HFFc6 (cell line): ENCODE measurements at places on chromosomes 13 and 19. TPM values are rescaled to one million over a fixed set of nuclear protein-coding genes. Genes with fewer than 3 reads are reported as not detected.

DNA sequence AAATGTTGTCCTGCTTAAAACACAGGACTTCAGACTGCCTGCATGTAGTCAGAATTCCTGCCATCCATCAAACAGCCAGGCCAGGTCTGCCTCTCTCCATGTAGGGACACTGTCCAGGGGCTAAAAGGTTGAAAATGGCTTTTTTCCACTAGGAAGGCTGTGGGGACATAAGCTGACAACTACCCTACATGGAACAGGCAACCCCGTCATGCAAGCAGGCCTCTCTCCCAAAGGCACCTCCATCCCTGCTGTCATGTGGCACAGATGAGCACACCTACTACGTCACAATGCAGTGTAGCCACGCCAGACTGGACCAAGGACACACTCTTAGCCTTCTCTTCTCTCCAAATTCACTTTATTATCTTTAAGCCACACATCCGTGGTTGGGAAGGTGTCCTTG, 40.8 kb downstream of the LATS2 start:
- no peak overlapping the region for H3K4me3 ChIP-seq
- peaks cover 60% of the 10 kb centered on the region for H3K4me1 ChIP-seq
- H3K27me3 ChIP-seq: peaks cover 9% of the 10 kb centered on the region; the same call in 1 of the 2 replicates
- DNase-seq: no peak
- peak overlapping the region; percentile 31 for H3K27ac ChIP-seq

GRCh38 chr19:11506967-11507366, 1.3 kb upstream of the ZNF653 start:
- no peak overlapping the region; the same call in 1 of the 2 replicates for H3K27ac ChIP-seq
- H3K36me3 ChIP-seq: no peaks in the 10 kb centered on the region
- peaks cover 8% of the 10 kb centered on the region for H3K4me1 ChIP-seq
- H3K4me3 ChIP-seq: peak overlapping the region; percentile 47; the same call in 1 of the 2 replicates

- H3K27ac ChIP-seq: no peak overlapping the region
- H3K4me3 ChIP-seq: no peak overlapping the region
- no peaks in the 10 kb centered on the region for H3K4me1 ChIP-seq
- peaks cover 6% of the 10 kb centered on the region for H3K36me3 ChIP-seq
Measured at GRCh38 chr19:13681509-13681908, 82.8 kb upstream of the MRI1 start.

GRCh38 chr13:91657283-91657682, 258.9 kb downstream of the GPC5 start:
- DNase-seq: no peak
- H3K36me3 ChIP-seq: peaks cover 8% of the 10 kb centered on the region; the same call in 1 of the 2 replicates
- no peak overlapping the region for H3K4me3 ChIP-seq
- H3K27me3 ChIP-seq: no peaks in the 10 kb centered on the region
- H3K27ac ChIP-seq: no peak overlapping the region

- H3K36me3 ChIP-seq: no peaks in the 10 kb centered on the region
- H3K4me3 ChIP-seq: no peak overlapping the region
- H3K27ac ChIP-seq: no peak overlapping the region
Measured at GRCh38 chr13:51846756-51847155, 1.8 kb upstream of the TMEM272 start.

DNA sequence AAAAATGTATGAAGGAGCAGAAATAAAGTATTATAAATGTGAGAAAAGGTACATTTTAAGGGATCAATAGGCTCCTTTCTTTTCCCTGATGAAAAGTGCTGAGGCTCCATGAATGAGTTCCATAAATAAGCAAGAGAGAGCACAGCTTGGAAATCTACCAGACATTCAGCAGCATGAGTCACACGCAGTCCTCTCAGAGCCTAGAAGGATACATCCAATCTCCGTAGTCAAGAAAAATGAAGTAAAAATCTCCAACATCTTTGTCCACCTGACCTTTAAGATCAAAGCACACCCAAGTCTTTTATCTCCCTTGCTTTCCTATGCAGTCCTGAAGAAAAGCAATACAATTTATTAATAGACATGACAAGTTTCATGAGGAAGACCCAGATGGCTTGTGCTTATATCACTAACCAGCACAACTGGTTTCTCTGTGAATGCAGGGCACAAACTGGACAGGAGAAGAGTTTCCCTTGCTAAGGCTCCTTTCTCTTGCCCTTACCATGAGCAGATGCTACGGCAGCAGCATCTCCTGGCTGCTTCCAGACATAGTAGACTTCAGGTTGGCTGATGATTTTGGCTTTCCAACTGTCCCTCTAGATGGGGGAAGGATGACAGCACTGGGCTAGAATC, 730.8 kb downstream of the EFNB2 start:
- no peak overlapping the region for H3K27ac ChIP-seq
- H3K4me3 ChIP-seq: no peak overlapping the region
- peaks cover 1% of the 10 kb centered on the region; the same call in 1 of the 2 replicates for H3K27me3 ChIP-seq
- no peaks in the 10 kb centered on the region for H3K4me1 ChIP-seq
- DNase-seq: no peak
- no peaks in the 10 kb centered on the region for H3K36me3 ChIP-seq

GRCh38 chr19:54521022-54521859, 18.6 kb downstream of the LAIR2 start:
- H3K4me1 ChIP-seq: no peaks in the 10 kb centered on the region; the same call in 1 of the 2 replicates
- H3K36me3 ChIP-seq: peaks cover 5% of the 10 kb centered on the region; the same call in 1 of the 2 replicates
- no peak overlapping the region for H3K27ac ChIP-seq
- no peak for DNase-seq
- H3K27me3 ChIP-seq: no peaks in the 10 kb centered on the region

GRCh38 chr13:62193919-62194318, 778.3 kb upstream of the PCDH20 start:
- no peaks in the 10 kb centered on the region for H3K36me3 ChIP-seq
- H3K4me1 ChIP-seq: no peaks in the 10 kb centered on the region
- no peak for DNase-seq
- H3K4me3 ChIP-seq: no peak overlapping the region
- H3K27me3 ChIP-seq: no peaks in the 10 kb centered on the region

DNA sequence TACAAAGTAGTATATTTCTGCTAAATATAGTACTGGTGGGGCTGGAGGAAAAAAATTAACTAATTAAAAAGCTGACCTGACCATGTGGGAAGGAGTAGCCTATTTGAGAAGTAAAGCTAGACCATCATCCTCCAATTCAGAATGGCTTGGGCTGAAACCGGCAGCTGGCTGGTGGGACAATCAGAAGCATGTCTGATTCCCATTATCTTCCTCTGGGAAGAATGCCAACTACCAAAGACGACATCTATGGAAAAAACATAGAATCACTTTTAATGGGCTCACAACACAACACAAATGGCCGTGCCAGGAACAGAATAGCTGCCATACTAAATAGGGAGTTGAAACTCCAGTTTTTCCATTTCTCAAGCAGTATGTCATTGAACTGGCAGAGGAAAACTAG, 120.4 kb upstream of the FREM2 start:
- no peaks in the 10 kb centered on the region for H3K4me1 ChIP-seq
- H3K27me3 ChIP-seq: peaks cover 4% of the 10 kb centered on the region; the same call in 1 of the 2 replicates
- no peaks in the 10 kb centered on the region; the same call in 1 of the 2 replicates for H3K36me3 ChIP-seq
- H3K27ac ChIP-seq: no peak overlapping the region

GRCh38 chr13:50670272-50670671, 173.2 kb downstream of the DLEU7 start:
- peaks cover 49% of the 10 kb centered on the region for H3K27me3 ChIP-seq
- H3K36me3 ChIP-seq: no peaks in the 10 kb centered on the region
- H3K4me1 ChIP-seq: peaks cover 11% of the 10 kb centered on the region
- DNase-seq: no peak

- no peaks in the 10 kb centered on the region for H3K36me3 ChIP-seq
- DNase-seq: peak; percentile 88
- no peak overlapping the region for H3K27ac ChIP-seq
- H3K27me3 ChIP-seq: no peaks in the 10 kb centered on the region
Measured at GRCh38 chr13:30577401-30577852, 40.3 kb upstream of the USPL1 start.

DNA sequence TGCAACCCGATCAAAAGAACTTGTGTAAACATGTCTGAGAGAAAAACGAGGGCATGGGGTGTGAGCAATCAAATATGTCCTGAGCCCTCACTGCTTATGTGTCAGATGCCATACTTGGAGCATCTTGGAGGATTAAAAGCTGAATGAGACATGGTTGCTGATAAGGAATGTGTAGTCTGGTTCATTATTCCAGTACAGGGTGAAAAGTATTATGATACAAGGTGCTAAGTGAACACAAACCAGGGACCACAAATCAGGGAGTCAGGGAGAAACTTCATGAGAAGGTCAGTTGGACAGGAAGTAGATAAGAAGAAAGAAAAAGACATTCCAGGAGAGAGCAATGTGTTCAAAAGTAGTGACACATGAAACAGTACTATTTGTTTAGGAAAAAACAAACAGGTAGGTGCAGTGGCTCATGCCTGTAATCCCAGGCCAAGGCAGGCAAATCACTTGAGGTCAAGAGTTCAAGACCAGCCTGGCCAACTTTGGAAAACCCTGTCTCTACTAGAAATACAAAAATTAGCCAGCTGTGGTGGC, 2.0 kb upstream of the RCBTB1 start:
- DNase-seq: peak; percentile 26
- no peak overlapping the region; the same call in 1 of the 2 replicates for H3K4me3 ChIP-seq
- H3K36me3 ChIP-seq: no peaks in the 10 kb centered on the region
- peak overlapping the region; percentile 16; the same call in 1 of the 2 replicates for H3K27ac ChIP-seq

- no peak overlapping the region for H3K27ac ChIP-seq
- no peaks in the 10 kb centered on the region; the same call in 1 of the 2 replicates for H3K27me3 ChIP-seq
- no peak for DNase-seq
- no peaks in the 10 kb centered on the region for H3K36me3 ChIP-seq
Measured at GRCh38 chr13:90702050-90702449, 645.4 kb upstream of the MIR17HG start.

- H3K4me1 ChIP-seq: no peaks in the 10 kb centered on the region; the same call in 1 of the 2 replicates
- DNase-seq: no peak
- no peaks in the 10 kb centered on the region for H3K36me3 ChIP-seq
Measured at GRCh38 chr13:60623151-60623550, 226.1 kb downstream of the TDRD3 start.

DNA sequence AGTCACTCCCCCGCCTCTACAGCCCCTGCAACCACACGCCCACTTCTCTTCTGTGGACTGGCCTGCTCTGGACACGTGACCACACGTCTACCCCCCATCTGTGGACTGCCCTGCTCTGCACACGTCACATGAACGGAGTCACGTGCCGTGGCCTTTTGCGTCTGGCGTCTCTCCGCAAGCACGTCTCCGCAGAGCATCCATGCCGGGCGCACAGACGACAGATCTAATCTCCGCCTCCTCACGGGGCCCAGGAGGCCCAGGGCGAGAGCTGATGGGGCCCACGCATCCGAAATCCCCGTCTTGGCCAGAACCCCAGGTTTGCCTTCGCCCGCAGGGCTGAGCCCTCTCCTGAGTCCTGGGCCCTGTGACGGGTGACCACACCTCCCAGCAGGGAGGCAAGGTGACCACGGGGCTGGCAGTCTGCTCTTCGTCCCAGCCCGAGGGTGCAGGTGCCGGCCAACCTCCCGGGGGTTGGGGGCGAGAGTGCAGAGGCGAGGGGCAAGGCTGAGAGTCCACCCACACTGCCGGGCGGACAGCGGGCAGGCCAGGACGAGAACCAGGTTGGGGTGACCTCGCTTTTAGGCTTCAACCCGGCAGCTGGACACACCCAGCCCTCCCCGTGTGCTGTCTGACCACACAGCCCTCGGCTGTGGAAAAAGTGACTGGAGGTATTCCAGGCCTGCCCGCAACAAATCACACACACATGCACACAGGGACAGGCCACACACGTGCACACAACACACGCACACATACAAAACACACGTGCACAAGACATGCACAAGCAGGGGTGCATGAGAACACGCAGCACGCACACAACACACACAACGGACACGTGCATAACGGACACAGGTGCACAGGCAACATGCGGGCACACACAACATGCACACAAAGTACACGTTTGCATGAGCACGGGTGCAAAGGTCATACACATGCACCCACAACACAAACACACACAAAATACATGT, 3.9 kb downstream of the SBNO2 start:
- H3K27me3 ChIP-seq: peaks cover 2% of the 10 kb centered on the region
- peaks cover 20% of the 10 kb centered on the region for H3K36me3 ChIP-seq
- H3K27ac ChIP-seq: peak overlapping the region; percentile 96
- H3K4me3 ChIP-seq: peak overlapping the region; percentile 78
- peak; percentile 39 for DNase-seq

GRCh38 chr13:49716615-49717014, 25.3 kb upstream of the EBPL start:
- no peaks in the 10 kb centered on the region for H3K27me3 ChIP-seq
- no peak overlapping the region for H3K4me3 ChIP-seq
- H3K36me3 ChIP-seq: peaks cover 60% of the 10 kb centered on the region

GRCh38 chr13:113545931-113546516, 38.5 kb upstream of the TFDP1 start:
- peaks cover 50% of the 10 kb centered on the region for H3K4me1 ChIP-seq
- H3K36me3 ChIP-seq: peaks cover 22% of the 10 kb centered on the region
- no peaks in the 10 kb centered on the region; the same call in 1 of the 2 replicates for H3K27me3 ChIP-seq
- DNase-seq: no peak

DNA sequence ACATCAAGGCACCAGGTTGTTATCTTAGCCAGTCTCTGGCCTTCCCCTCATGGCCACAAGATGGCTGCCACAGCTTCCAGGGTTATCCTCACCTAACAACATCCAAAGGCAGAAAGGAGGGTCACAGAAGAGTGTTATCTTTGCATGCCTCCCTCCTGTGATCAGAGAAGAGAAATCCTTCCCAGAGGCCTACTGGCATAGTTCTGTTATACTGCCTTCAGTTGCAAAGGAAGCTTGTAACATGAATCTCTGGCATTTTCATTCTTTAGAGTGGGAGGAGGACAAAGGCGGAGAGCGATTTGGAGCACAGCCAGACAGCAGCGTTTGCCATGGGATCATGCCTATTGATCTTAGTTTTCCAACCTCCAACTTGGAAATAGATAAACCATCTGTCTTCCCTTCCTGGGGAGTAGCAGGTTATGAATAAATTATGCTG, 135.7 kb downstream of the DNAJC15 start:
- peak overlapping the region; percentile 59; the same call in 1 of the 2 replicates for H3K27ac ChIP-seq
- H3K4me3 ChIP-seq: no peak overlapping the region
- no peaks in the 10 kb centered on the region; the same call in 1 of the 2 replicates for H3K27me3 ChIP-seq
- peak; percentile 60 for DNase-seq
- H3K4me1 ChIP-seq: peaks cover 39% of the 10 kb centered on the region
- no peaks in the 10 kb centered on the region; the same call in 1 of the 2 replicates for H3K36me3 ChIP-seq

- peaks cover 17% of the 10 kb centered on the region; the same call in 1 of the 2 replicates for H3K4me1 ChIP-seq
- peaks cover 9% of the 10 kb centered on the region; the same call in 1 of the 2 replicates for H3K36me3 ChIP-seq
- H3K4me3 ChIP-seq: no peak overlapping the region
- DNase-seq: no peak
- H3K27ac ChIP-seq: no peak overlapping the region
Measured at GRCh38 chr13:47472516-47472915, 528.6 kb downstream of the SUCLA2 start.

DNA sequence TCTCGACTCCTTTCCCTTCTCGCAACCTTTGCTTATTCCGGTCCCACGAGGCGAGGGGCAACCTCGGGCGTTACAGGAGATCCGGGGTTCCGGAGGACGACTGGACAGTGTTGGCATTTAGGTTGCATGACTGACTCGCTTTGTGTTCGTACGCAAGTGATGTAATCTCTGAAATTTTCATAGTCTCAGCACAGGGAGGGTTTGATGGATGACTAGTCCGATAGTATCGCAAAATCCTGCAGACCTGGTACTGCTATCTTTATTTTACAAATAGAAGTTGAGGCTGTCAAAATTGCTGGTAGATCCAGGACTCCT, 342 bp downstream of the DDX49 start:
- peak overlapping the region; percentile 99 for H3K4me3 ChIP-seq
- H3K27ac ChIP-seq: peak overlapping the region; percentile 97
- peaks cover 41% of the 10 kb centered on the region for H3K36me3 ChIP-seq
- H3K27me3 ChIP-seq: peaks cover 13% of the 10 kb centered on the region
- peaks cover 33% of the 10 kb centered on the region for H3K4me1 ChIP-seq
- peak; percentile 13 for DNase-seq

Gene FFAR3
- not detected in 3 replicates for total RNA-seq

Gene ZNF600
- 2.9 to 3.5 TPM (median 2.9 TPM) in 3 replicates for total RNA-seq

Gene RPL36
- 903 and 969 TPM in 2 replicates for total RNA-seq

Gene ADGRE2
- total RNA-seq: not detected in 3 replicates

Gene PABPC3
- total RNA-seq: 0.31 to 0.38 TPM (median 0.38 TPM) in 3 replicates

Gene GIPR
- total RNA-seq: 0.05 to 0.65 TPM (median 0.27 TPM) in 3 replicates
